ENCODE measurements at places on chromosomes 11 and 22.

DNA sequence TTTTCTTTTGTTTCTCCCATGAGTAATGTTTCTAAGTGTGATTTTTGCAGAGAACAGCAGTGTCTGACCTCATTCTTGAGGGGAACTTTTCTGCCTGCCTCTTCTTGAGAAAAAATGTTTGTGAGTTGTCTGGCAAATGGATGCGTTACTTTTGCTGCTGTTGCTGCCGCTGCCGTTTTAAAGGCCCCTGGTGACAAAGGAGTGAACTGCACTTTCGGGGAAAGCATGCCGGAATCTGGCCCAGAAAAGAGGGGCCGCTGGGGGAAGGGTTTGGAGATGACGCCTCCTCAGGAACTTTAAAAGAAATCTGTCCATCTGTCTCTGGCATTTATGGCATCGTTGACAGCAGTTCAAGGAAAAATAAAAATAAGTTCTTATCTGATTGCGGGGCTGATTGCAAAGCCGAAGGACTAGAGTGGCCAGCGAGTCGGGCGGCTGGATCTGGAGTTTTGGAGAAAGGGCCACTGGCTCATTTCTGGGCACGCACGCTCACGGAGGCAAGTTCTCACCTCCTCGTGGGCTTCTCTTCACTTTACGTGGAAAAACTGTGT lies 16.5 kb downstream of the ZBTB16 start:
- no peak for DNase-seq

DNA sequence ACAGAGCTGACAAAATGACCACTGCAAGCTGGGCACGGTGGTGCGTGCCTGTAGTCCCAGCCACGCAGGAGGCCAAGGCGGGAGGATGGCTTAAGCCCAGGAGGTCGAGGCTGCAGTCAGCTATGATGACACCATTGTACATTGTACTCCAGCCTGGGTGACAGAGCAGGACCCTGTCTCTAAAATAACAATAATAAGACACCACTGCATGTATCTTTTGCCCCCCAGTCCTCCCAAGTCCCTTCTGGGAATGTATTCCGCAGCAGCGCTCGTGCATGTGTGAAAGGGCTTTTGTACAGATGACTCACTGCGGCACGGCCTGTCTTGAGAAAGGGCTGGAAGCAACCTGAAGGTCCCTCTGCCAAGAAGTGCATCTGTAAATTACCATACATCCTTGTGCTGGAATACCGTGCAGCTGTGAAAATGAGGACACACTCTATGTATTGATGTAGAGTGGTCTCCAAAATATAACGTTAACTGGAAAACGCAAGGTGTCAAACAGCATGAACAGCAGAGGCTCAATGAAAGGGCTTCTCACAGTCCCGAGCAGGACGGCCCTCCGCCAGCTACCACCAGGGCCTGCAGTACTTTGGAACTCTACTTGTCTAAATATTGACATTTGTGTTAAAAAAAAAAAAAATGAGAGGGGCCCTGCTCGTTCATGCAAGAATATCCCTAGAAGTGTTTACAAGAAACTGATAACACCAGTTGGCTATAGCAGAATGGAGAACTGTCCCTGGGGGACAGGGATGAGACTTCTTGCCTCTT lies 9.0 kb upstream of the CDC42EP2 start:
- no peak for DNase-seq

- no peak for DNase-seq
Observed at GRCh38 chr11:43542750-43543712, 137.5 kb upstream of the HSD17B12 start.

DNA sequence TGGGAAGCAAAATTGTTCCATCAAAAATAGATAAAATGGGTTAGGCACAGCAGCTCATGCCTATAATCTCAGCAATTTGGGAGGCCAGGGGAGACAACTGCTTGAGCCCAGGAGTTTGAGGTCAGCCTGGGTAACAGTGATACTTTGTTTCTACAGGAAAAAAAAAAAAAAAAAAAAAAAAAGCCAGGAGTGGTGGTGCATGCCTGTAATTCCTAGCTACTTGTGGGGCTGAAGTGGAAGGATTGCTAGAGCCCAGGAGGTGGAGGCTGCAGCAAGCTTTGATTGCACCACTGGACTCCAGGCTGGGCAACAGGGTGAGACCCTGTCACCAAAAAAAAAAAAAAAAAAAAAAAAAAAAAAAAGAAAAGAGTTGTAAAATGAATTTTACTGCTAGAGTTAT lies 49.6 kb downstream of the KIF18A start:
- no peak for DNase-seq

DNA sequence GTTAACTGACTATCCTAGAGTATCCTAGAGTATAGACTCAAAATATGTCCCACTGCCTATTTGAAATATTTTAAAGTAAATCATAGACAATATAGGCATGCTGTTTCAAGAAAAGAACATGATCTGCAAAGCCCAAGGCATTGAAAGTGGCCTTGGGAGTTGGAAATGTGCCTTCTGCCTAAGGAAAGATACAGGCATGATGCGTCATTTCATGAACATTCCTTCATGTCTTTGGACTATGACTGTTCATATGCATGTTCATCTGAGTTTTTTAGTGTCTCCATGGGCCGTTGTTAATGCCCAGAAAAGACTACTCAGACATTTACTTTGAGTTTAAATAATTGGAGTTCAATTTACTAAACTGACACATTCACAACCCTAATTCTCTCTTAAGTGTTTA lies 69.7 kb upstream of the PRDM11 start:
- no peak for DNase-seq

DNA sequence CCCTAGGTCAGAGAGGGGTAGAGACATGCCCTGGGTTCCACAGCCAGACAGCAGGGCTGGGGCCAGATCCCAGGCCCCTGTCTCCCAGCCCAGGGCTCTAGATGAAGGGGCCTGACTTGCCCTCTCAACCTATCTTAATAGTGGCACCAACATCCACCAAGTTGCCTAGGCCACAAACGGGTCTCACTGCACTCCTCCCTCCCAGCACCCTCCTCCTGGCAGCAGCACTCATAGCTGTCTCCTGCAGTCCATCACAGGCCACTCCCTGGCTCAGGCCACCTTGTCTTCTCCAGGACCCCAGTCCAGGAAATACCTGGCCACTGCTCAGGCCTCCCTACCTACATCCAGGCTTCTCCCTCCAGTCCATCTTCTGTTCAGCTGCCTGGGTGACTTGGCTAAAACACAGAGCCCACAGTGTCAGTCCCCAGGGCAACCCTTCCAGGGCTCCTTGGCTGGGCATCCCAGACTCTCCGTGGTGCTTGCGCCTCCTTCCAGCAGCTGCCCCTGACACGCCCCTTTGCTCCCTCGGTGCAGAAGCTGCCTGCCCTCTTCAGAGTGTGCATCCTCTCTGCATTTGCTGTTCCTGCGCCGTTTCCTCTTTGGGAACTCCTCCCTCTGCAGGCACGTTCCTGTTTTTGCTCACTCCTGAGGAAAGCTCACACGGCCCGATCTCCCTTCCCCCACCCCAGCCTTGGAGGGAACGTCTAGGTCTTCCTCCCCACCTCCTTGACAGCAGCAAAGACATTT lies 40.5 kb downstream of the LRRC32 start:
- DNase-seq: no peak

Measured in activated naive CD8-positive, alpha-beta T cell treated with anti-CD3 and anti-CD28 coated beads, Interleukin-2, amount 50 U/mL, for 16 hours (primary cell).